NCI-H187 treated with DMSO at 0.1 percent for 48 hours (cell line): ENCODE measurements at places on chromosomes 2 and 18.
A peak's percentile ranks its signal among the peaks of the same experiment; 100 is the strongest.

GRCh38 chr2:41923156-41923786 lies 124.5 kb upstream of the PKDCC start:
- DNase-seq: no peak

DNA sequence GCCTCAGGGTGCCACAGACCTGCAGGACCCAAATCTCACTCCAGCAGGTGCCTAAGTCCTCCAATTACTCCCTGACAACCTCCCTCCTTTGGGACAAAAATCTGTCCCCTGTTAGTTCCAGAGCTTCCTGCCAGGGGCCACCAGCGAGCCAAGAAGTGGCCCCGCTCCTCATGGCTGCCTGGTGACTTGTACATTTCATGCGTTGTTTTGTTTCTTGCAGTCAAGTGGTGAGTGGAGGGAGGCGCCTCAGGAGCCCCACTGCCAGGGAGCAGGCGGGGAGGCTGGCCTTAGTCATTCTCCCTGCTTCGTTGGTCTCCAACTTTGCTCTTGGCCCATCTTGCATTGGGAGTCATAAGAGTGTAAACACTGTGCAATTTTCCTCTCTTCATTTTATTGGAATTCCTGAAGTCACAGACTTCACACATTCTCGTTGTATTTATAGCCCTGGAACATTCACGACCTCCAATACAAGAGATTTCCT lies 81.3 kb downstream of the KCNF1 start:
- no peak for DNase-seq

DNA sequence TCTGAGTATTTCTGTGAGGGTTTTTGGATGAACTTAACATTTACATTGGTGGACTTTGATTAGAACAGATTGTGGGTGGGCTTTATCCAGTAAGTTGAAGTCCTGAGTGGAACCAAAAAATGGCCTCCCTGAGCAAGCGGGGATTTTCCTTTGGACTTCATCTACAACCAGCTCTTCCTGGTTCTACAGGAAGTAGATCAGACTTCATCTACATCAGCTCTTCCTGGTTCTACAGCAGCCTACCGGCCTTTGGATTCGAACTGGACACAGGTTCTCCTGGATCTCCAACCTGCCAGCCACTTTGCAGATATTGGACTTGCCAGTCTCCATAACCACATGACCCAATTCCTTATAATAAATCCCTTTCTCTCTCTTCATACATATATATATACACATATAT lies 79.9 kb upstream of the STK39 start:
- no peak for DNase-seq

DNA sequence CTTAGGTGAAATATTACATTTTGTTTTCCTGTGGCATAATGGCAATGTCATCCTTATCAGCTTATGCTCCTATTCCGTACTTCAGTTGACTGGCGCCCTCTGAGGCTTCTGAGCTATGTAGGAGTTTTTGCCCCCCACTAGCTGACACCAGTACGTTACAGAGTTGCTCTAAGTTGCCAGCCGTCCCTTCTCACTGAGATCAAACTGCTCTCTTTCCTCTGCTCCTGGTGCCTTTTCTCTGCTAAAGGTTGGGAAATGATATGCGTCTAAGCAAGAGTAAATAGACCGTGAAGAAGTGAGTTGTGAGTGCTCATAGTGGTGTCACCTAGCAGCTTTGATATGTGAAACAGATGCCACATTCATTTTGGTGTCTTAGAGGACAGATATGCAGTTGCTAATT lies 99.2 kb downstream of the RAPGEF4 start:
- DNase-seq: peak; percentile 79

DNA sequence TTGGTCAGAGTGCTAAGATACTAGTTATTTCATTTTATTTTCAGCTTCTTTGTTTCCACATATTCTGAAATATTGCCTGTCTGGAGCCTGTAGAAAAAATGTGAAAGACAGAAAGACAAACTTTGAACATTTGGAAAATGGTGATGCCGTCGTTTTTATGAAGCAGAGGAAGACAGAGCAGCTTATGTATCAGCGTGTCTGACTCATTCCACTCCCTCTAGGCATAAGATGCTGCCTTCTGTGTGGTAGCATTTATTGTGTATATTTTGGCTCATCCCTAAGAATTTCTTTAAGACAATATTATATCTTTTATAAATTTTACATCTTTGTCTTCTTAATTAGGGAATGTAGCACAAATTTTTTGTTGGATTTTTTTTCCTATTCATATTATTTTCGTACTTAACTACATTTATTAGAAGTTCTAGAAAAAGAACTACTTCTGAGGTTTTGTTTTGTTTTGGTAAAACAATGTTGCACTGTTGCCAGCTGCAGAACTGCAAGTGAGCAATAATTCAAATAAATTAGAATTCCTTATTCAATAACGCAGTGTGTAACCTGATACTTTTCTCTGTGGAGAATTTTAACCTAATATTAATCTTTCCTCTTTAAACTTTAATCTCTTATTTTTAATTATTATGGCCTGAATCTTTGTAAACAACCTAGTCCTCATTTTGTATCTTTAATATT lies 300.4 kb downstream of the ZNF407 start:
- no peak for DNase-seq

- DNase-seq: no peak
Observed at GRCh38 chr2:204505488-204505887, 39.8 kb upstream of the PARD3B start.

DNA sequence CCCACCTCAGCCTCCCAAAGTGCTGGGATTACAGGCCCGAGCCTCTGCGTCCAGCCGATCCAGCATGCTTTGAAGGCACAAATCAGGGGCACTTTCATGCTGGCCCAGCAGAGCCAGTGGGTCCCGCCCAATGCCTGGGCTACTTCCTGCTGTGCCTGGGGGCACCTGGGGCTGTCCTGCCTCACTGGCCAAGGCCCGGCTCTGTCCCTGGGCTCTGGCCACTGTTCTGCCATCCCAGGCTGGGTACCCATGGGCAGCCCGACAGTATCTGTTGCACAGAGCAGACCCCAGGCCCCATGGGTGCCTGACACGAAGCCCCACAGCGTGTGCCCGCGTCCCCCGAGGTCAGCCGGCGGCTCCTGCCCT lies 6.8 kb upstream of the GAL3ST2 start:
- DNase-seq: no peak

GRCh38 chr2:14494759-14495158 lies 137.8 kb upstream of the LRATD1 start:
- no peak for DNase-seq

GRCh38 chr2:25411281-25411680 lies 69.6 kb upstream of the DNMT3A start:
- DNase-seq: no peak

GRCh38 chr18:13216092-13216582 lies 2.4 kb upstream of the LDLRAD4 start:
- DNase-seq: no peak

DNA sequence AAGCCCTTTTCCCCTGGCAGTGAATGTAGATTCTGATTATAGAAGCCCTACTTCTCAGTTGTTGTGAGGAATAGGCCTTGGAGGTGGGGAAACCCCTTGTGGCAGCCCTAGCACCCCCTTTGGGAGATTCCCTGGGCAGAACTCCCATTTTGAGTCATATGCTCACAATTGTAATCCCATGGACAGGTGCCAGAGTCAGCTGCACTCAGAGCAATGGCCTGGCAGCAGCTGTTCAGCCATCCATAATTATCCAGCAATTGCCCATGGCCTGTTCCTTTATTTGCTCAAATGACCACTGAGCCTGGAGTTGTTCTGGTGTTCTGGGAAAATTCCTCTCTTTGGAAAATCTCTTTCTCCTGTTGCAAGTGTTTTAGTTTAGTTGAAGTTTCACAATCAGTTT lies 71.7 kb downstream of the PTRHD1 start:
- no peak for DNase-seq

GRCh38 chr2:54519841-54520459 lies 63.8 kb downstream of the SPTBN1 start:
- no peak for DNase-seq
